ENCODE measurements at places on chromosomes 6 and 20. TPM values are rescaled to one million over a fixed set of nuclear protein-coding genes. Genes with fewer than 3 reads are reported as not detected.

Gene PLCB4
- total RNA-seq, result 7.9 TPM

DNA sequence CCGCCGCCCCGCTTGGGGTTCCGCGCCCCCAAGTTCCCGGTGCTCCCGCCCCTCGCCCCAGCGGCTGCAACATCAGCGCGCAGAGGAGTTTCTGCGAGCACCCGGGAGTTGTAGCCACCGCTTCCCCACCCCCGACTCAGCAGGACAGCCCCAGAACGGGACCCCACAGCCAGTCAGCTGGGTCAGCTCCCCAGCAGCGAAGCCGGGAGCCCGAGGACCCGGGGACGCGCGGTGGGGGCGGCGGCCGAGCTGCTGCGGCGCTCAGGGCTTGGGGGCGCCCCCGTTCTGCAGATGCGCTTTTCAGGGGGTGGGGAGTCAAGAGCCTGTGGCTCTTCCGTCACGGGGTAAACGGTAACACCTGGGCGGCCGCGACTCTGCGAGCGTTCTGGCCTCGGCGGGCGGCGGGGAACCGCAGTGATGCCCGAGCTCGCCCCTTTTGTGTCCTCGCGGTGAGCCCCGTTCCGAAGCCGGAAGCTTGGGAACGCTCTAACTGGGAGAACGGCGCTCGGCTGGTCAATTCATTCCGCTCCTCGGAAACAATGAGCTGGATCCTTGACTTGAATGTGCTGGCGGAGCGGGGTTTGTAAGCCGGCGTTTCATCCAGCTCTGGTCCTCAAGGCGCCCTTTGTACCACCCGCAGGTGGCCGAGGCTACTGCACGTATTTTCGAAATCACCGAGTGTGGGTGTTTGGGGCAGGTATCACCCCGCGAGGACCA lies 774 bp downstream of the PLEKHG1 start:
- peak overlapping the region; percentile 72 for H3K4me3 ChIP-seq
- H3K36me3 ChIP-seq, result no peaks in the 10 kb centered on the region
- peaks cover 15% of the 10 kb centered on the region for H3K4me1 ChIP-seq
- peak; percentile 83 for DNase-seq

DNA sequence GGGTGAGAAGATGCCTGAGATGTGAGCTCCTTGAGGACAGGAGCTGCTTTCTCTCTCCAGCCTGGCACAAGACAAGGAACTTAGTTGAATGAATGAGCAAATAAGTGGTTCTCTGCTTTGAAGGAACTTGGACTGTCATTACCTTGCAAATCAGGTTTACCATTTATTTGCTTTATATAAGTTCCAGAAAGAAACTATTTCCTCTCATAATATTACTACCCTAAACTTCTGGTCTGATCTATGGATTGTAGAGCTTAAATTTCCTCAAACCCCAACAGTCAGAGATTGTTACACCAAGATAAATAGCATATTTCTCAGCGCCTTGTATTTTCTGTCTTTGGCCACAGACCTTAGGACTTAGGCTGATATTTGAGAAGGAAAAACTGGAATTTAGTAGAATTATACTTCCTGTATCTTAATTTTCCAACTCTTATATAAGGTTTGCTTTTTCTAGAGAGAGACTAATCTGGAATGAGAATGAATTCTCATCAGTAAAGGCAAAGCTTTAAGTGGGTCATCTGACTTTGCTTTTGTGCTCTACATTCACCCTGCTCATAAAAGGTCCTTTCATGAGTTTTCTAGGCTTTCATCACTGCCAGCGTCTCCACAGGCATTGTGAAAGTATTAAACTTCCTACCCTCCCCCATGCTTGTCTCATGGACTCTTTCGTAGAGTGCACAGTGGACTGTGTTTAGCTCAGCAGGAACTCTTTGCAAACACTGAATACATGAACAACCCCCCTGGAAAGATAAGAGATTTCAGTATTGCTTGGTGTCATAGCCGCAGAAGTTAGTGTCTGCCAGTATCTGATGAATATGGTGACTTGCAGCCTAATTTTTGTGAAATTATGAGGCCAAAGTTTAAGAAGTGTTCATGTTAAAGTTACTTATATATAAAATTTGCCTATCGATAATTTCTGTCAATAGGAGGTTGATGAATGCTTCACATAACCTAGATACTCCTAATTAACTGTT lies 74.0 kb downstream of the PTPRA start:
- H3K27me3 ChIP-seq, result no peaks in the 10 kb centered on the region
- peaks cover 15% of the 10 kb centered on the region for H3K36me3 ChIP-seq
- no peak overlapping the region for H3K27ac ChIP-seq
- peaks cover 17% of the 10 kb centered on the region for H3K4me1 ChIP-seq
- DNase-seq, result no peak

- H3K27me3 ChIP-seq, result no peaks in the 10 kb centered on the region
- H3K4me1 ChIP-seq, result no peaks in the 10 kb centered on the region
- DNase-seq, result no peak
- no peak overlapping the region for H3K27ac ChIP-seq
- no peaks in the 10 kb centered on the region for H3K36me3 ChIP-seq
These were observed 34.6 kb downstream of the SOX4 start for GRCh38 chr6:21628160-21628559.

GRCh38 chr6:116101790-116102189 lies 1.1 kb downstream of the NT5DC1 start:
- H3K4me1 ChIP-seq, result peaks cover 29% of the 10 kb centered on the region
- peak overlapping the region; percentile 97 for H3K27ac ChIP-seq
- no peaks in the 10 kb centered on the region for H3K36me3 ChIP-seq
- H3K4me3 ChIP-seq, result peak overlapping the region; percentile 78

- DNase-seq, result no peak
- no peak overlapping the region for H3K27ac ChIP-seq
- H3K4me3 ChIP-seq, result no peak overlapping the region
These were observed 73.7 kb upstream of the SLC24A3 start for GRCh38 chr20:19138758-19139157.

GRCh38 chr6:149974825-149975224 lies 11.1 kb downstream of the ULBP1 start:
- no peak overlapping the region for H3K27ac ChIP-seq
- H3K4me1 ChIP-seq, result no peaks in the 10 kb centered on the region
- DNase-seq, result no peak
- no peak overlapping the region for H3K4me3 ChIP-seq

- no peaks in the 10 kb centered on the region for H3K27me3 ChIP-seq
- DNase-seq, result no peak
- no peaks in the 10 kb centered on the region for H3K4me1 ChIP-seq
- no peaks in the 10 kb centered on the region for H3K36me3 ChIP-seq
- H3K4me3 ChIP-seq, result no peak overlapping the region
- H3K27ac ChIP-seq, result no peak overlapping the region
These were observed 235.3 kb upstream of the CEP162 start for GRCh38 chr6:84462698-84463097.

All from upper lobe of right lung (tissue), 1 donor.